CD4-positive, alpha-beta T cell treated with Interleukin-4 for 4 hours (primary cell): ENCODE measurements at places on chromosomes 12 and 14.
A peak's percentile ranks its signal among the peaks of the same experiment; 100 is the strongest.

GRCh38 chr12:79547735-79548609 lies 142.8 kb downstream of the PAWR start:
- DNase-seq: no peak

- DNase-seq: no peak
Measured at GRCh38 chr14:76937181-76938091, 91.1 kb downstream of the IRF2BPL start.

DNA sequence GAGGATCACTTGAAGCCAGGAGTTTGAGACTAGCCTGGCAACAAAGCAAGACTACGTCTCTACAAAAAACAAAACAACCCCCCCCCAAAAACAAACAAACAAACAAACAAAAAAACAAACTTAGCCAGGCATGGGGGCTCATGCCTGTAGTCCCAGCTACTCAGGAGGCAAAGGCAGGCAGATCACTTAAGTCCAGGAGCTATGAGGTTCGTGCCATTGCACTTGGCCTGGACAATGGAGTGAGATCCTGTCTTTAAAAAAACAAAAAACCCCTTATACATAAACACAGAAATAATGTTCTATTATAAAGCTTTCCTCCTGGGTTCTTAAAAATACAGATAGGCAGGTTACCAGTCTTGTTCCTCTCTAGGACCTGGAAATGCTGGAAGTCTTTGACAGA lies 1.6 kb downstream of the GTSF1 start:
- no peak for DNase-seq

DNA sequence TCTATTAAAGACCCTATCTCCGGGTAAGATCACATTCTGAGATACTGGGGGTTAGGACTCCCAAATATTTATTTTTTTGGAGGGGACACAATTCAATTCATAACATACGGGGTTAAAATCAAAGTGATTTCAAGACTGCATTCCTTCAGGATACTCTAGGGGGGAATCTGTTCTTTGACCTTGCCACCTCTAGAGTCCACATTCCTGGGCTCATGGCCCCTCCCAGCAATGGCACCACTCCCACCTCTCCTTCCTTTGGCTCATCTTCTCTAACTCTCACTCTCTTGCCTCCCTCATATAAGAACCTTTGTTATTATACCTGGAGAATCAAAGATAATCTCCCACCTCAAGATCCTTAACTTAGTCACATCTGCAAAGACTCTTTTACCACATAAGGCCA lies 79.5 kb downstream of the CAND1 start:
- DNase-seq: no peak

- DNase-seq: peak; percentile 17
Measured at GRCh38 chr14:32205984-32206383, 2.9 kb upstream of the RNU6-8 start.

DNA sequence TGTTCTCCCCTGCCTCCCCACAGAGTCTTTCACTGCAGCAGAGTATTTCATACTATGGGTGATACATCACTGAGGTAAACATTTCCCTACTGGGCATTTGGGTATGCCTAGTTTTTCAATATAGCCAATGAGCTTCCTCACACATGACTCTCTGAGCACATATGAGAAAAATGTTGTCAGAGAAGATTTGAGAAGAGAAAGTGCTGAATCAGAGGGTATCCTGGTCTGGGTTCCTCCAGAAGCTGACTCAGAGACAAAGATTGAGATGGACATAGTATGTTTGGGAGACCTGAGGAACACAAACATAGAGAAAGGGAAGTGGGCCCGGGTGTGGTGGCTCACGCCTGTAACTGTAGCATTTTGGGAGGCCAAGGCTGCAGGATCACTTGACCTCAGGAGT lies 12.6 kb downstream of the SLC8B1 start:
- no peak for DNase-seq

GRCh38 chr12:49943625-49943960 lies 6.9 kb upstream of the AQP2 start:
- DNase-seq: no peak

DNA sequence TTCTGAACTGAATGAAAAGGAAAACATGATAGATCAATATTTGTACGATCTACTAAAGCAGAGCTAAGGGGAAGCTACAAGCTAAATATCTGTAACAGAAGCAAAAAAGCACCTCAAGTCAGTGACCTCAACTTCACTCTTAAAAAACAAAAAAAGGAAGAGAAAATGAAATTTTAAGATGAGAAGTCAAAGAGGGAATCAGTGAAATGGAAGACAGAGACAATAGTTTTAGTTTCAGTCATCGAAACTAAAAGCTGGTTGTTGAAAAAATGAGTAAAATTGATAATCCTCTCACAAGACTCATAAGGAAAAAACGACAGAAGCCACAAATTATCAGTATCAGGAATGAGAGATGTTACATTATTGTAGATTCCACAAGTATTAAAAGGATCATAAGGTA lies 11.9 kb upstream of the SLC2A13 start:
- DNase-seq: no peak

DNA sequence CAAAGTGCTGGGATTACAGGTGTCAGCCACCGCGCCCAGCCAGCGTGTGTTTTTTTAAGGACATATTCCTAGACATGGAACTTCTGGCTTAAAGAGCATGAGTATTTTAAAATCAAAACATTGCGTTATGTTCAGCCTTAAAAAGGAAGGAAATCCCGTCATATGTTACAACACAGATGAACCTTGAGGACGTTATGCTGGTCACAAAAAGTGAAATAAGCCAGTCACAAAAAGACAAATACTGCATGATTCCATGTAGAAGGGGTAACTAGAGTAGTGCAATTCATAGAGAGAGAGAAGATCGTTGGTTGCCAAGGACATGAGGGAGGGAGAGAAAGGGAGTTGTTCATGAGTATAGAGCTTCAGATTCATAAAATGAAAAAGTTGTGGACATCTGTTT lies 53.9 kb downstream of the ACACB start:
- no peak for DNase-seq

DNA sequence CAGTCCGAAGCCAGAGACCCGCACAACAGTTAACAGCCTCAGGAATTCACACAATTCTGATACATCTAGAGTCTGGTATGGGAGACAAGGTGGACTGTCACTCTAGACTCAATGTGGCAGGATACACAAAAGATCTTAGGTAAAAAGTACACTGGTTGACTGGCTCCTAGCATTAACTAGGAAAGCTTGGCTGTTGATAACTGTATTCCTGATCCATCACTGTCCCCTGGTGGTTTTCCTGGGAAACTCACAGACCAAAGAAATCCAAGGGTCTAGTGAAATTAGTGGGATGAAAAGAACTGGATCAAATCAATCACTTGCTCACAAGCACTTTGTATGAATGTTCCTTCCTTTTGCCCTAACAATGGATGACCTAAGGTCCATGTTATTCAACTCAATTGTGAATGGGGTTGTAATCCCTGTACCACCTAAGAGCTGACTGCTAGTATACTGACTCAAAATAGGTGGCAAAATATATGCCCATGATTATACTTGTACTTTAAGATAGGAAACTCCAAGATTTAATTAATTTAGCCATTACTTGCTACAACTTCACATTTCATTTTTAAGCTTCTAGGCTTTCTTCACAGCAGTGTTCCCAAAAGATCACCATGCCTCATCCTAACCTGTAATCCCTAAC lies 14.0 kb downstream of the NPC2 start:
- DNase-seq: no peak

- DNase-seq: peak; percentile 55
Measured at GRCh38 chr12:31323391-31324115, 2.4 kb downstream of the SINHCAF start.

DNA sequence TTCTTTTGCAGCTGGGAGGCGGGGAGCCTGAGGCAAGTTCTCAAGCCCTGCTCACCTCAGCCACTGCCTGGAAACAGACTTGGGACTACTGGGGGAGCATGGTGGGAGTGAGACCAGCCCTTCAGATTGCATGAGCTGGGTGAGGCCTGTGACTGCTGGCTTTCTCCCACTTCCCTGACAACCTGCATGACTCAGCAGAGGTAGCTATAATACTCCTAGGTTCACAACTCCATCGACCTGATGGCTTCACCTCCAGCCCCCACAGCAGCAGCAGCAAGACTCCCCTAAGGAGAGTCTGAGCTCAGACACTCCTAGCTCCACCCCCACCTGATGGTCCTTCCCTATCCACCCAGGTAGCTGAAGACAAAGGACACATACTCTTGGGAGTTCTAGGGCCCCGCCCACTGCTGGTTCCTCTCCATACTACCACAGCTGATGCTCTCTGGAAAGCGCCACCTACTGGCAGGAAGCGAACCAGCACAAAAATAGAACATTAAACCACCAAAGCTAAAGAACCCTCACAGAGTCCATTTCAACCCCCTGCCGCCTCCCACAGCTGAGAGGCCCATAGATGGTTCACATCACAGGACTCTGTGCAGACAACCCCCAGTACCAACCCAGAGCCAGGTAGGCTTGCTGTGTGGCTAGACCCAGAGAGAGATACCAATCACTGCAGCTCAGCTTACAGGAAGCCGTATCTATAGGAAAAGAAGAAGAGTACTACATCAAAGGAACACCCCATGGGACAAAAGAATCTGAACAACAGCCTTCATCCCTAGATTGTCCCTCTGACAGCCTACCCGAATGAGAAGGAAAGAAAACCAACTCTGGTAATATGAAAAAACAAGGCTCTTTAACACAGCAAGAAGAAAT lies 68.7 kb downstream of the RPAP3 start:
- DNase-seq: peak; percentile 48

DNA sequence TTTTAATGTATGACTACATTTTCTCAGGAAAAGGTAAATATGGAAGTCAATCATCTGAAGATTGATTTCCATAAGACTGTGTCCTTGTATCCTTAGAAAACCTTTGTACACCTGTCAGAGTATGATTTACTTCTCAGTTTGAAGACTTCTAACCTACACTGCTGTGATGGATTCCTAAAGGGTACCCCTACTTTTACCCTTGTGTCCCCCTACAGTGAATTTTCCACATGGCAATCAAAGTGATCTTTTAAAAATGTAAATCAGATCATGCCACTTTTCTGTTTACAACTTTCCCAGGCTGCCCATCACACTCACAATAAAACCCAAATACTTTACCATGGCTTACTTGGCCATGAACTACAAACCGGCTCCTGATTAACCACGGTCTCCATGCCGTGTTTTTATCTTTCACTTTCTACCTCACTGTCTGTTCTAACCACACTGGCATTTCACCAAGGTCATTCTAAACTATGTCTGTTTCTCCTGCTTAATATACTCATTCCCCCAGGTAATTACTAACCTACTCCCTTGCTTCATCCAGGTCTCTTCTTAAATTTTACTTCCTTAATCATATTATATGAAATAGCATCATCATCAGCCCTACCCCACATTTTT lies 8.1 kb downstream of the DNAI7 start:
- DNase-seq: peak; percentile 49

GRCh38 chr14:72740966-72741825 lies 152.7 kb downstream of the DPF3 start:
- no peak for DNase-seq

DNA sequence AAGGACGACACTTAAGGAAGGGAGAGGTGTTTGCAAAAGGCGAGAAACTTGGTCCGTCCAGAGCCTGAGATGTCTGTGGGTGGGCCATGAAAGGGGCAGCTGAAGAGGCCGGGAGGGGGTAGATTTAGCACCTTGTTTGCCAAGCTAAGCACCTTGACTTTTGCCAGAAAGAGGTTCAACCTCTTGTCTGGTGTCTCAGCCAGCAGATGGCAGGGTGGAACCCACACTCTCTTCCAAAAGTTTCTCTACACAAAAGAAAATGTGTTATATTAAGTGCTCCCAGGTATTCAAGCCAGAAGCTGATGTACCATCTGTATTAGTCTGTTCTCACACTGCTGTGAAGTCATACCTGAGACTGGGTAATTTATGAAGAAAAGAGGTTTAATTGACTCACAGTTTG lies 69.9 kb downstream of the SUDS3 start:
- no peak for DNase-seq

DNA sequence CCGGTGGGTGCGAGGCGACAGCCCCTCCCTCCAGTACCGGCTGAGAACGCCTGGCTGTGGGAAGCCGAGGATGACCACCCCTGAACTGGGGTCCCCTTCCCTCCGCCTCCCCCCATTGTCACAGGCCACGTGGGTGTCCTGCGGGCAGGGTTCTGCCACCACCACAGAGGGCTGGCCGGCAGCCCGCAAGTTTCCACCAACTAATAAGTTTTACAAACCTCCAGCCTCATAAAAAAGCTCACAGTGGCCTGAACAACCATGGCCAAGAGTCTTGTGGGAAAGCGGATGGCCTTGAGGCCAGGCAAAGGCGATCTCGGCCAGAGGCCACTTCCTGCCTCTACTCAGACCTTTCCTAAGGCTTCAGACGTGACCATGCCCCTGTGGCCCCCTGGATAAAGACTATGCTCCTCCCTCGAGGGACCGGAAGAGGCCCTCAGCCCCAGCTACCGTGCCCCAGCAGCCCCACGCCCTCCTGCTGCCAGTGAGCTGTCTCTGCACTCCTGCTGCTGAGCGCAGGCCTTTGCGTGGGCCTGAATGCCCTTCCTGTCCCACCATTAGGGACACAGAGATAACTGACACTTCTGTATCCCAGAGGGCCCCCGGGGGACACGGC lies 46.1 kb upstream of the DLK1 start:
- DNase-seq: no peak

DNA sequence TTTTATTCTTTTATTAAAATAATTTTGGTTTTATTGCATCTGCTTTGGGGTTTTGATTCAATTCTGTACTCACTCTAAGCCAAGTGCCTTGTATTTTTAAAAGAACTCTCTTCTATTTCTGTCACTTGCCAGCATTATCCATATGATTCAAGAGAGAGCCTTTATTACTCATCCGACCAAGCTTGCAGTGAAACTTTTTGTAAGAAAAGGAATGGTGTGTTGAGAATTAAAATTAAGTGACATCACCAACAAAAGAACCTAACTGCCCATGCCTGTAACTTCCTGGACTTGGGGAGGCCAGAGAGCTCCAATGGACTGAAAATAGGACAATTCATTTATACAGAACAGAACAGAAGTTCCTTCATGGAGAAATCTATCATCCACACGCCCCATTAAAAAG lies 52.1 kb downstream of the GALNT4 start:
- DNase-seq: no peak

GRCh38 chr12:13937735-13938134 lies 43.7 kb downstream of the GRIN2B start:
- DNase-seq: no peak

- no peak for DNase-seq
Measured at GRCh38 chr12:80404629-80405028, 39.4 kb upstream of the PTPRQ start.

DNA sequence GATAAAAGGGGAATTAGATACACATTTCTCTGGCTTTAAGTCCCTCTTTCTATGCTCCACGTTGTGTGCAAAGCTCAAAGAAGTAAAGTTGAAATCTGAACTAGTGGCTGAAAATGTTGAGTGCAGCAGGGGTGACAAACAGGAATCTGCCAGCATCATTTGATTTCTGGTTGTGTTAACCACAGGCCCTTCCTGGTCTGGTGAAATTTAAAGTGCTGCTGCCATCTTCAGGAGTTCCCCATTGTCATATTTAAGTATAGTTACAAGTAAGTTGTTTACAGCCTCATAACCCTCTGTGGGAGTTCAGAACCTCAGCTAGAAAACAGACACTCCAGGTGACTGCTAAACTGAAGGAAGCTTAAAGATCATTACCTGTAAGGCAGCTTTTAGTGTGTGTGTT lies 90.9 kb upstream of the CCDC196 start:
- DNase-seq: peak; percentile 30
